ELR (cell line): ENCODE measurements at places on chromosomes 12 and 14.

DNA sequence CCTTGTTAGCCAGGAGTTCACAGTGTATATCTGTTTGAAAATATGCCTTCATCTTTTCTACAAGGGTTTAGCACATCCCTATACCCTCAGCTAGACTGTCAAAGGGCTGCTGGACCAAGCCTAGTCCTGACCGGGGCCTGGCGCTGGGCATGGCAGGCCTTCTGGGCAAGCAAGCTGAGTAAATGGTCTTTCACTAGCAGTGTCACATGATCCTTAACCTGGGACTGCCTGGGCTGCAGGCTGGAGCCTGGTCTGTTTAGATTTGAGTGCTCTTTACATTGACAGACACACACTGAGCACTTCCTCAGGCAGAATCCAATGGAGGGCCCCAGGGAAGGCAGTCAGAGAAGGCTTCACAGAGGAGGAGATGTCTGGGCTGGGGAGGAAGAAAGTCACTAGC, 6.9 kb upstream of the AVIL start:
- DNase-seq: no peak

DNA sequence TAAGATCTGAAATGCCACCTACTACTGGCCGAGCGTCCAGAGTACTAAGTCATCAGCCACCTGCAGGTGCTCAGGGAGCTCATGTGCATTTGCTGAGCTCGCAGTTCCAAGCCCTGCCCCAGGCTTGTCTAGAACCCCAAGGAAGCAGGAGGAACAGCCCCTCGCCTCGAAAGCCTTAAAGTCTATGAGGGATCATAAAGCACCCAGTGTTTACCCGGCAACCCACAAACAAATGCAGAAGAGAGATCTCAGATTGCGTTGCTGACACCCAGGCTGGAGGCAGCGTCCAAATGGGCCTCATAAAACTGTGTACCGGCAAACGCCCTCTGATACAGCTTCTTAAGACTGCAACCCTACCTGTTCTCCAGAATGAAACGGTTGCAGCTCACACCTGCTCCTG, 6.8 kb downstream of the KDM2B start:
- no peak for DNase-seq

GRCh38 chr14:101058571-101058970, 155.0 kb upstream of the RTL1 start:
- peak; percentile 60 for DNase-seq

DNA sequence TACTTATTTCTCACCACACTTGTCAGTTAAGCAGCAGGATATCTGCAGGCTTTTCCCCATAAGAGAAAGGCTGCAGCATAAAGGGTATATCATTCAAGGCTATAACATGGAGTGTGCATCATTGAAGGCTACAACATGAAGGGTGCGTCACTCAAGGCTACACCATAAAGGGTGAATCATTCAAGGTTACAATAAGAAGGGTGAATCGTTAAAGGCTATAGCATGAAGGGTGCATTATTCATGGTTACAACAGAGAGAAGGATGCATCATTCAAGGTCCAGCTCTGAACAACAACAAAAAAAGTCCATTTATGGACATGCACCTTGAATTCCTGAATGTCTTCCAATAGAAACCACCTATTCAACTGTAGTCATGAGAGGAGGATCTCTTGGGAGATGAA, 32.8 kb upstream of the LUM start:
- DNase-seq: peak; percentile 69

DNA sequence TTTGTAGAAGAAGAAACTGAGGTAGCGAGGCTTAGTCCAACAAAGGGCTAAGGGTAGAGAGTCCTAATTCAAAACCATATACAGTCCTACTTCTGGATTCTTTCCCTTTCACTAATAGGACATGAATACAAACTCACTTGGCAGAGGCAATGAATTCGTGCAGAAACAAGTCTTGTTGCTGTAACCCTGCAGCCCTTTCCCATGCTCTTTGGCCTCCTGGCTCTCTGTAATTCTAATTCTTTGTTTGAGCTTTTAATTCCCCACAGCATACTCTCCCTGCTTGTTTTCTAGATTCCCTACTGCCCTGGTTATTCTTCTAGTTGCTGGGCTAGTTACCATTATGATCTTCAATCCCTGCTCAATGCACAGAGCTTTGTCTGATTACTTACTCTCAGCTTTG, 381.4 kb downstream of the ETNK1 start:
- no peak for DNase-seq

GRCh38 chr12:30847259-30847658, 79.3 kb upstream of the TSPAN11 start:
- DNase-seq: peak; percentile 86

DNA sequence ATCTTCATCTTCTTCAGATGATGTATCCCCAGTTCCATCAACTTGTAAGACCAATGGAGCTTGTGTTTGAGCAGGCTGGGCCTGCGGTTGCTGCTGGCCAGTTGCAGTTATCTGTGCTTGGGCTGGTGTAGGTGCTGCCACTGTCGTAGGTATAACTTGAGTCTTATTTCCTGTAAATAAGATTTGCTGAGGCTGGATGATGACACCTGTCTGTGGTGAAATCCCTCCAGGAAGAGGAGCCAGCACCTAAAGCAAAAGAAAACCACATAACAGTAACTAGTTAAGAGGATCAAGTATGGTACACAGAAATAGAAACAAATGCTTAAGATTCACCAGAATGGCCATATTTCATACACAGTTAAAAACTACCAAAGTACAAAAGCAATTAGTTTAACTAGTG, 28.2 kb downstream of the GTF2A1 start:
- DNase-seq: no peak

- no peak for DNase-seq
Measured at GRCh38 chr14:51848120-51848519, 12.3 kb upstream of the GNG2 start.

DNA sequence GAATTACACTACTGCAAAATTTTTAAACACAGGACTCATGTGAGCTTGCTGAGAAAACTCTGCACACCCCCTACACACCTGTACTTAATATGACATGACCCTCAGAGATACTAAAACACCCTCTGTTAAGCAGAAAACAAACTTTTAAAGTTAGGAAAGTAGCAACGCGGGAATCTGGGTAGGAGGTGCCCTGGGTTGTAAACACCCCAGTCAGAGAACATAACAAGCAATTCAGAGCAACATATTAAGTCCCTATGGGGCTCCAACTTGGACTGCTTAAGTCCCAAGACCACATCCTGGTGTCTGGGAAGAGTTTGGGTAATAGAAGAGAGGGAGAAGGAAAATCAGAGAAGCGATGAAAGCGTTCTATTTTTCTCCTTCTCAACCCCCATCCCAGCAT, 1.2 kb downstream of the ATF7 start:
- peak; percentile 23 for DNase-seq

DNA sequence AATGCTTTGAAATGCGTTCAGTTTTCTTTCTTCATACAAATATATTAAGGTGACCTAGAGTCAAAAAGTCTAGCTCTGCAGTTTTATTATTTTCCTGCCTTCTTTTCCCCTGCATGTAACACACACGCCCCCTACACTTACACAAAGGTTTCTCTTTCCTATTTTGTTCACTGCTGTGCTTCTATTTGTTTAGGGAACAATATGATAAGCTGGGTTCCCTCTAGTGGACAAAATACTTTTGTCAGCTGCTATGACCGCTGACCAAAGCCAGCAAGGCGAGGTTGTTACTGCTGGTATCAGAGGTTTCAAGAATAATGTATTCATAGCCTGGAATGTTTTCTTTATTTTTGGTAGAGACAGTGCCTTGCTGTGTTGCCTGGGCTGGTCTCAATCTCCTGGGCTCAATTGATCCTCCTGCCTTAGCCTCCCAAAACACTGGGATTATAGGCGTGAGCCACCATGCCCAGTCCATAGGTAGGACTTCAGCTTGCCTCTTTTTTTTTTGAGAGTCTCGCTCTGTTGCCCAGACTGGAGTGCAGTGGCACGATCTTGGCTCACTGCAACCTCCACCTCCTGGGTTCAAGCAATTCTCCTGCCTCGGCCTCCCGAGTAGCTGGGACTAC, 33.4 kb downstream of the FNTB start:
- DNase-seq: peak; percentile 90

GRCh38 chr14:32075672-32076277, 1.3 kb upstream of the ARHGAP5 start:
- DNase-seq: peak; percentile 34

GRCh38 chr12:3928538-3929184, 55.5 kb upstream of the PARP11 start:
- DNase-seq: no peak

- DNase-seq: no peak
Measured at GRCh38 chr12:57342207-57342691, 88.6 kb downstream of the R3HDM2 start.

GRCh38 chr14:75454963-75455546, 27.2 kb downstream of the JDP2 start:
- peak; percentile 60 for DNase-seq

GRCh38 chr12:13386323-13387039, 190.0 kb downstream of the EMP1 start:
- no peak for DNase-seq

- DNase-seq: no peak
Measured at GRCh38 chr12:56874821-56875220, 59.4 kb downstream of the SDR9C7 start.

GRCh38 chr12:123971770-123972456, 718 bp downstream of the CCDC92 start:
- DNase-seq: peak; percentile 65

- no peak for DNase-seq
Measured at GRCh38 chr12:93056971-93057535, 128.0 kb upstream of the EEA1 start.

DNA sequence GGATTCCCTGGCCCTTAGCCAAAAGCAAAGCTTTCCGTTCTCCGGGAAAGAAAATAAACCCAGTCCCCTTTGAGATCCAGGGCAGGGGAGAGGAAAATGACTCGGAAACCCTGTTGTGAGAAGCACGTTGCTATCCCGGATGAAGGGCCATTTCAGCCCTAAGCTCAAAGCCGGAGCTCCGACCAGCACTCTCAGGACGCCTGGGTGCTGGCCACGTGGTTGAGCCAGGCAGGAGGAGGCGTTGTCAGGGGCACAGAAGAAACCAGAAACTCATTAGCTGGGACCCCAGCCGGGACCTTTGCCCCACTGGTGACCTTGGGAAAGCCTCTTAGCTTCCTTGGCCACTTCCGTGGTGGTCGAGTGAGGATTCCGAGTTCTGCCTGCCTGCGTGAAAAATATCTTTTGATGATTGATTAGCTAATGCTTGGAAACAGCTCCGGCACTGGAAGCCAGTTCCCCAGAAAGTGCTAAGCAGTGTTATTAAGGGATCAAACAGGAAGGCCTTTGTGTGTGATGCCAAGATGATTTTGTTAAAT, 57.6 kb upstream of the FZD10 start:
- no peak for DNase-seq

DNA sequence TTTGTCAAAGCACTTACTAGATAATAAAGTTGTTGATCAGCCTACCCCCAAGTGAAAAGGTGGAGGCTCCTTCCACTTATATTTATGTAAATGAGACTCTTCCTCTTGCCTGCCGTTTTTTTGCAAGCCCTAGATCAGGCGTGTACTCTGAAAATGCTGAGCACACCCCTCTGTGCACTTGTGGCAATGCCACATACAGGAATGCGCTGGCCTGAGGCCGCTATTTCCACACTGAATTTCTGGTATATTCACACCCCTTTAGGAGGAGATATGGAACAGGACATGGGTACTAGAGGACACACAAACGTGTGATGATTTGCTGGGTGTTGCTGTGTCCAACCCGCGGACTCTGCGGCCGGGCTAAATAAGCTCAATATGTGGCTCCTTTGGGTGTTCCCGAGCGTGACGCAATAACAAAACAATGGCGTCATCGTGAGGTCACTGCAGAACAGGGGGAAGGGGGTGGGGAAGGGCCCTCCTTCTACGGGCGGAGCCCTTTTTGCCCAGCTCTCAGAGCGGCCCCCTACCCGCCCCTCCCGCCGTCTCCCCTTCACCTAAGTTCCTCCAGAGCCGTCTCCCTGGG, 554 bp upstream of the TSPAN31 start:
- DNase-seq: no peak

GRCh38 chr14:50055461-50056228, 60.7 kb downstream of the VCPKMT start:
- DNase-seq: no peak

DNA sequence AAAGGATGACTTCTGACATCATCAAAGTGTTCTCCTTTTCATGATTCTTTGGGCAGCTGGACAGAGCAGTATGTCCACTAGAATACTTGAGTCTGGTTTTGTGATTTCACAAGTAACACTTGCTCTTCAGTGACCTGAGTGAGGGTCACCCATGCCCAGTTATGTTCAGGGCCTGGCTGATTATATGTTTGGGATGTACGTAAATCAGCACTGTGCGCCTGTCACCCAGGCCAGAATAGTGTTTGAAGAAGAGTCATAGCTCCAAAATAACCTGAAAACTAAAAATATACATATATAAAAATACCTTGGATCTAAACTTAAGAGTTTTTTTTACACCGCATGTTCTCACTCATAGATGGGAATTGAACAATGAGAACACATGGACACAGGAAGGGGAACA, 3.8 kb downstream of the BICD1 start:
- no peak for DNase-seq

GRCh38 chr14:26522967-26523366, 74.9 kb downstream of the NOVA1 start:
- DNase-seq: no peak

GRCh38 chr12:57069523-57069922, 9.1 kb downstream of the NEMP1 start:
- DNase-seq: peak; percentile 83
